ENCODE measurements at places on chromosomes 12 and 14.
A peak's percentile ranks its signal among the peaks of the same experiment; 100 is the strongest.

DNA sequence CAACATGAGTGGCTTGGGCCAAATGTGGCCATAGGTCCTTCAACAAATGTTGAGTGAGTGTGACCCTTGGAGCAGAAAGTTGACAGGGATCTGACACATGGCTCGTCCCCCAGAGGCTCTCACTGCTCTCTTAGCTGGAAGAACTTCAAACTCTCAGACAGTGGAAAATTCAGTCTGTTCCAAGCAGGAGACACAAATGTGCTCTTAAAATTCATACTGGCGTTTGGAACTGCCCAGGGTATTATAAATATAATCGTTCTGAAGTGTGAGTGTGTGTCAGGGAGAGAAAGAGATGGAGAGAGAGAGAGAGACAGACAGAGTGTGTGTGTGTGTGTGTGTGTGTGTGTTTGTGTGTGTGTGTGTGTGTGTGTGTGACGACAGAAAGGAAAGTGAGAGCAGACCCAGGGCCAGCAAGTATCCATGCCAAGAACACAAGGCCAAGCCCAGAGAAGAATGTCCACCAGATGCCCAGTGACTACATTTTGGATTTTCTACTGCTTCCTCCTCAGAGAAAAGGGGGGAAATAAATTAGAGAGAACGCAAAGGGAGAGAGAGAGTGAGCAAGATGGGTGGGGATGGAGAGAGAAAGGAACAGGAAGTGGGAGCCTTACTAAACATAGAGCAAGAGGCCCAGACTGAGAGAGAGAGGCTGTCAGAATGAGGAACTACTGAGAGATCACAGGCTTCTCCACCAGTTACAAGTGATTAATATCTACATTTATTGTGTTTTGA, 193.6 kb upstream of the NUDT4 start:
- peak; percentile 3 for DNase-seq

GRCh38 chr14:83706231-83706954, 1823.6 kb upstream of the FLRT2 start:
- DNase-seq: no peak

- DNase-seq: no peak
These were observed 7.1 kb downstream of the OSBPL8 start for GRCh38 chr12:76552343-76552938.

DNA sequence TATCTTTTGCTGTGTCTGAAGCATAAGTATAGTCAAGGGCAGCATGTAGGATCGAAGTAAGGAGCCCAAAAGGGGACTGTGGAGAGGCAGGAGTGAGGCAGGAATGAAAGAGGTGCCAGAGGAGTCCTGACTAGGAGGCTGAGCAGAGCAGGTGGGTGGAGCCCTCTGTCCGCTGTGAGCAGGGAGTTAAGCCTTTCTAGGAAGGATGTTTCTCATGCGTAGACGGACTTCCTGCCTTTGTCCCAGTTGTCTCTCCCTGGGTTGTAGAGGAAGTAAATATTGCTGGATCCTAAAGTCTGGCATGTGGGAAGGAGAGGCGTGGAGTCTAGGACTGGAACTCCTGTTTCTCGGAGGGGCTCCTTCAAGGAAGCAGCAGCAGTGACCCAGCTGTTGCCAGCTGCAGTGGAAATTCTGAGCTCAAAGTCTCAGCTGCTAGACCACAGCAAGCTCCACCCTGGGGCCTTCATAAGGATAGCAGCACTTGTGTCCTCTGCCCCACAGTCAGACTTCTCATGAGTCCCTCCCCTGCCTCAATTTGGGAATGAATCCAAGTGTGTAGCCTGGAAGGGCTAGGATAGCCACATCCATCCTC, 44.0 kb downstream of the RBMS2 start:
- no peak for DNase-seq

DNA sequence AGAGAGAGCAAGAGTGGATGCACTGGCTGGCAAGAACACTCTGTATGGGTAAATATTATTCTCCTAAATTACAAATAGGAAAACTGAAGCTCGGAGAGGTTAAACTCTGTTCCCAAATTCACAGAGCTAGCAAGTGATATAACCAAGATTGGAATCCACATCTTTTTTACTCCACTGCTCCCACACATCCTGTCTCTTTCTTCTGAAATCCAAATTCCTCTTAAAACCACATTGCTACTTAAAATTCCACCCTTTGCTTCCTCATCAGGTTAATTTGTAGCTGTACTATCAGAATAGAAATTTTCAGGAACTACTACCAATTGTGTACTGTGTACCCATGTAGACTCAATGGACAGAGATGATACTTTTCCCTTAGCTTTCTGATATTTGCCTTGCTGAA, 74.4 kb downstream of the ARMH4 start:
- no peak for DNase-seq

- no peak for DNase-seq
These were observed 78.7 kb downstream of the PLXNC1 start for GRCh38 chr12:94227066-94227465.

DNA sequence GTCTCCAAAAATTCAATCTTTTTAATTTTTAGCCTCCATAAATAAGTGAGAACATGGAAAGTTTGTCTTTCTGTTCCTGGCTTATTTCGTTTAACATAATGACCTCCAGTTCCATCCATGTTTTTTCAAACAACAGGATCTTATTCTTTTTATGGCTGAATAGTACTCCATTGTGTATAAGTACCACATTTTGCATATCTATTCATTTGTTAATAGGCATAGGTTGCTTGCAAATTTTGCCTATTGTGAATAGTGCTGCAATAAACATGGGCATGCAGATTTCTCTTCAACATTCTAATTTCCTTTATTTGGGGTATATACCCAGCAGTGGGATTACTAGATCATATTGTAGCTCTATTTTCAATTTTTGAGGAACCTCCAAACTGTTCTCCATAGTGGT, 16.1 kb upstream of the PAH start:
- no peak for DNase-seq

DNA sequence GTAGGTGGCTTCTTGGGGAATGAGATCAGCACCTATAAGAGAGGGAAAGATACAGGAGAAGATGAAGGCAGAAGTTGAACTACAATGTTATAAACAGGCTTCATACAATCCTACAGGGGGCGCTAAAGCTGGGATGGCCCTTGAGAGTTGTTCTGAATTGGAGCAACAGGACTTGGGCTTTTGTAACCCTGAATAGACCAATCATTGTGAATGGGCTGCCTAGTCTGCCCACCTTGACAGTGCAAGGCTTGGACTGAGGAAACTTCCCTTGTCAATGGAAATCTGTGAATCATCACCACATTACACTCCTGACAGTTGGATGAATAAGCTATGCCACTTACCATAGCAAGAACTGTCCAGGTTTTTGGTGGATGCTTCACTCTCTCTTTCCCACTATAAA, 306.1 kb downstream of the KCNC2 start:
- DNase-seq: no peak

DNA sequence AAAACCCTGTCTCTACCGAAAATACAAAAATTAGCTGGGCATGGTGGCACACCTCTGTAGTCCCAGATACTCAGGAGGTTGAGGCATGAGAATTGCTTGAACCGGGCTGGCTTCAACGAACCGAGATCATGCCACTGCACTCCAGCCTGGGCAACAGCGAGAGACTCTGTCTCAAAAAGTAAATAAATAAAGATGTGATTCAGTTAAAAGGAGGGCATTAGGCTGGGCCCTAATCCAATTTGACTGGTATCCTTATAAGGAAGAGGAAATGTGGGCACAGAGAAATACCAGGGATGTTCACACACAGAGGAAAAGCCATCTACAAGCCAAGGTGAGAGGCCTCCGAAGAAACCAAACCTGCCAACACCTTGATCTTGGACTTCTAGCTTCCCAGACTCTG, 10.1 kb upstream of the DCAF4 start:
- no peak for DNase-seq
